ENCODE measurements at places on chromosomes 2 and 18.

GRCh38 chr2:1837458-1837857 is 93.1 kb upstream of the PXDN start:
- no peak for DNase-seq

DNA sequence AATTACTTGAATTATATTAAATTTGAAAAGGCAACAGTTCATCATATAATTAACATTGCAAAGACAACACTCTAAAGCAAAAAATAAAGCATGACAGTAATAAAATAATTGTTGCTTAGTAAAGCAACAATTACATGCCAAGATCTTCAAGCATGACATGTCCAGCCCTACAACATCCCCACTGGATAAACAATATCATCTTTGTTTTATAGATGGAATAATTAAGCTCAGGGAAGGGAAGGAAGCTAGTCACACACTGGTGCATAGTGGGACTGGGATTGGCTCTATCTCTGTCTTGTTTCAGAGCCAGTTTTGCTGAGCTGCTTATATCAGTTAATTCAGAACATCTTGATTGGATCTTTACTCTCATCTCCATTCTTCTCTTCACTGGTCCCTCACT is 49.9 kb upstream of the PARD3B start:
- no peak for DNase-seq

- no peak for DNase-seq
Observed at GRCh38 chr2:127985735-127986134, 42.1 kb downstream of the SAP130 start.

DNA sequence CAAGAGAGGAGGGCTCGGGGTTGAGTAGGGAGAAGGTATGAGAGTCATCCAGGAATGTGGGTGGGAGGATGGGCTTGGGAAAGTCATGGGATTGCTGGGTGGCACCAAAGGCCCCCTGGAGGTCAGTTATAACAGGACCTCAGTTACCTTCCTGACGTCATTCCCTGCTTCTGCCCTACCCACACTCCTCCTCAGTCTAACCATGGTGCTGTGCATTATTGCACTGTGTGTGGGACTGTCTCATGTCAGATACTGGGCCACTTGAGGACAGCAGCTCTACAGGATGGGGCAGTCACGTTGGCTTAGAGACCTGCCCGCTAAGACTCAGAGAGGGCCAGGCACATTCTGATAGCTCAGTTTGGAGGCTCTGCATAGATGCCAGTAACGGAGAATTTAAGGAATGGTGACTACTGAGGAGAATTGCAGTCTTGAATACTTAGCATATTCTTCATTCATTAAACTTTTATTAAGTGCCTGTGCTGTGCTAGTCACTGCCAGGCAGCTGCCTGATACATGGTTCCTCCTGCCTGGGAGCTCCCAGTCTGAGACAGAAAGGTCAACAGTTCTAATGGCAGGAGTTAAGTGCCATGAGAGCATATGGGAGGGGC is 90.5 kb downstream of the LAMA3 start:
- DNase-seq: no peak

GRCh38 chr2:132979339-132980093 is 309.5 kb upstream of the LYPD1 start:
- DNase-seq: no peak

DNA sequence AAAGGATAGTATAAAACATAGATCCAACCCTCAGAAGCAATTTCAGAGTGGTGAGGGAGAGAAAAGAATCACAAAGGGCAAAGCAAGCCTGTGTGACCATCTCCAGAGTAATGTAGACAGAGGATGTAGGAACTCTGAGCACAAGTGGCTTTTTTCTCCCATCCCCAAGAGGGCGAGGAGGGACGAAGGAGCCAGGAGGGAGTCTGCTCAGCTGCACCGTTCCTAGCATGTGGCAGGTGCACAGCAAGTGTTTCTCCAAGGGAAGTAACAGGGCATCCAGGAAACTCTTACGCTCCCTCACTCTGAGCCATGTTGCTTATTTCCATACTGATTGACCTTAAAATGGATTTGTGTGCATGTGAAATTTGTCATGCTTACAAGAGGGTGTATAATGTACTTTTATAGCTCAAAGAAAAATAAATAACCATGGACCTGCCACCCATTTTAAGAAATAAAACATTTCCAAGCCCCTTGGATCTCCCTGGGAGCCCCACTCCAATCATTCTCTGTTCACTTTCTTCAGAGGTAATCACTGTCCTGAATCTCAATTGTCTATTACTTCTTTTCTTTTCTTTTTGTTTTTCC is 37.8 kb upstream of the SEC11C start:
- no peak for DNase-seq

DNA sequence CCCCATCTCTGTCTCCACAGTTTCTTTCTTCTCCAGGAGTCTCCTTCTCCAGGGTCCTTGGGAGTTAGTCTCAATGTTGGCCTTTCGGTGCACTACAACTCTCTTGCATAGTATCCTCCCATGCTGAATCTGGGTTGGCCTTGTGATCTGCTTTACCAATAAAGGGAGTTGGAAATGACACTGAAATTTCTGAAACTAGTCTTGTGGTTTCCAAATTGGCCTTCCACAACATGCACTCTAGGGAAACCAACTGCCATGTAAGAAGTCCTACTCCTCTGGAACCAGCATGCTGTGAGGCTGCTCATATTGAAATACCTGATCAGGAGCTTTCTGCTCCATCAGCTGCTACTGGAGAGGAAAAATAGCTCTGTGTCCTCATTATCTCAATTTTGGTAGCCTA is 9.9 kb upstream of the ABHD3 start:
- DNase-seq: no peak

DNA sequence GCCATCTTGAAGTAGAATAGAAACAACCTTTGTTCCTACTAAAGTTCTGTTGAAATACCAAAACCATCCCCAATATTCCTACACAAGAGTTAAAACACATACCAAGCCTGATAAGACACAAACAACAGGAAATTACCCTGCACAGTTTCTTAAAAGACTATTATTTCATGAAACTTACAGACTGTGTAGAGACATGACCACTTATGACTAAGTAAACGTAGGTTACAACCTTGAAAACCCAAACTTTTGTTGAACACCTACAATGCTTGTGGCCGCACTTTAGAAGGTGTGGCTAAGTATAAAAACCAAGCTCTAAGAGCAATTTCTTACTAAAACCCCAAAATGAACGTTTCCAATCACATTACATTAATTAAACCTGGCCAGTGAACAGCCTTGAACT is 2.0 kb downstream of the SMAD2 start:
- no peak for DNase-seq

GRCh38 chr2:64950226-64951160 is 38.7 kb upstream of the SLC1A4 start:
- DNase-seq: no peak

- no peak for DNase-seq
Observed at GRCh38 chr2:197838036-197838435, 33.6 kb downstream of the PLCL1 start.

GRCh38 chr2:19893520-19894133 is 8.2 kb downstream of the TTC32 start:
- DNase-seq: no peak

- DNase-seq: no peak
Observed at GRCh38 chr2:158932131-158932645, 36.3 kb upstream of the TANC1 start.

GRCh38 chr2:70043252-70043875 is 43.9 kb upstream of the PCBP1 start:
- DNase-seq: no peak

- peak; percentile 91 for DNase-seq
Observed at GRCh38 chr2:111168528-111169239, 48.0 kb downstream of the BCL2L11 start.

GRCh38 chr2:19021100-19021476 is 337.3 kb downstream of the OSR1 start:
- no peak for DNase-seq

DNA sequence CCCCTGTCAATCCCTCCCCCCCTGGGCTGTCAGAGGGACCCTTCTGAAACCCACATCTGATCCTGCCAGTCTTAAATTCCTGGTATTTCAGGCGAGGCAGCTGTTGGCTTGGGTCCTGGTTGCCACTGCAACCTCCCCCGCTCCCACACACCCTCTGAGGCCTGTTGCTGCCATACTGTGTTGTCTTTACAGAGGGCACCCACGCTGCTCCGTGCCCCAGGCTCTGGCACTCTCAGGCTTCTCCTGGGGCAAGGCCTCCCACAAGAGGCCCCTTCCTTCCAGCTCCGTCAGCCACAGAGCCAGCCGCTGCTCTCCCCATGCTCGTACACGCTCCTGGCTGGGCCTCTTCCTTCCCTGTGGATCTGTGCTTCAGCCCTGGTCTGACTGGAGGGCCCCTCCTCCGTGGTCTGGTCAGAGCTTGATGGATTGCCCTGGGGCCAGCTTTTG is 8.6 kb downstream of the CABLES1 start:
- DNase-seq: no peak

DNA sequence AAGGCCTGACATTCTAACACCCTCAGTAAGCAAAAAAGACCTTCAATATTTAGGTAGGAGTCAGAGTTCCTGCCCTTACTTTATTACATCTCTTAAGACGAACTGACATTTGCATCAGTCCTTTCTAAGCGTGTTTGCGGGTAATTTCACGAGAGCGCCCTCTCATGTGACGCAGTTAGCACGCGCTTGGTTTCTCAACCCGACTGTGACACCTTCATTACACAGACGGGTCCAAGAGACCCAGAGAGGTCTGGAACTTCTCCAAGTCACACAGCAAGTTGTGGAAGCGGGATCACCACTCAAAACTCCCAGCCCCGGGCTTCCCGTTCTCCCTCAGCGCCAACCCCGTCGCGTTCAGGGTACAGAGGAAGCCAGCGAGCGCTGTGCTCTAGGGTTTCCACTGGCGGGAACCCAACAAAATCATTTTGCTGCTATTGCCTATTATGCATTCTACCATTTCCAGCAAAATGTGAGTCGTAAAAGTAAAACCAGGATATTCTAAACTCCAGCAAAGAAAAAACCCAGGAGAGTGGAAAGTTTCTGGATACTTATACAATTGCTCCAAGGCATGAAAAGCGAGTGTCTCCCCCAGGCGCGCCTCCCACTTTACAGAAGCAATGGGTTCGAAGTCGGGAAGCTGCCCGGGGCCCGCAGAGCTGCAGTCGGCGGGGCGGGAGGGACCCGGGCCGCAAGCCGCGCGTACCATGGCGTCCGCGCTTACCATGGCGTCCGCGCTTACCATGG is 601 bp downstream of the ENOSF1 start:
- peak; percentile 77 for DNase-seq

All from hematopoietic multipotent progenitor cell treated with erythropoietin and hydrocortisone succinate and interleukin-3 and kit ligand, for 15 days (in vitro differentiated cells).